ENCODE measurements at places on chromosomes 7 and 10. TPM values are rescaled to one million over a fixed set of nuclear protein-coding genes. Genes with fewer than 3 reads are reported as not detected.

DNA sequence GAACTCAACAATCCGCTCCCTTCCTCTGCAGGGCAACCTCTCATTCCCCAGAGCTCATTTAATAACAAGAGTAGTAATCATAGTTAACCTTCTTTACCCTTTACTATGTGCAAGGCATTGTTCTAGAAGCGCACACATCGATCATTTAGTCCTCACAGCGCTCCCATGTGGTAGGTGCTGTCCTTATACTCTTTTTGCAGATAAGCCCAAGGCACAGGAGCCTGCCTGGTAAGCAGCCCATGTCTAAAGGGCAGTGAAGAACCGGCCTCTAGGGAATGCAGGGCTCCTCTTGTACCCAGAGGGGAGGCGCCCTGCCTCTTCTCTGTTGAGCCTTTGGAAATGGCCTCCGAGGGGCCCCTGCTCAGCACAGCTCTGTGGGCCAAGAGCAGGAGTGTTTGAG lies 14.3 kb downstream of the CHST3 start:
- no peak overlapping the region for H3K4me3 ChIP-seq
- peak overlapping the region; percentile 77 for H3K27ac ChIP-seq
- H3K4me1 ChIP-seq = peaks cover 96% of the 10 kb centered on the region

DNA sequence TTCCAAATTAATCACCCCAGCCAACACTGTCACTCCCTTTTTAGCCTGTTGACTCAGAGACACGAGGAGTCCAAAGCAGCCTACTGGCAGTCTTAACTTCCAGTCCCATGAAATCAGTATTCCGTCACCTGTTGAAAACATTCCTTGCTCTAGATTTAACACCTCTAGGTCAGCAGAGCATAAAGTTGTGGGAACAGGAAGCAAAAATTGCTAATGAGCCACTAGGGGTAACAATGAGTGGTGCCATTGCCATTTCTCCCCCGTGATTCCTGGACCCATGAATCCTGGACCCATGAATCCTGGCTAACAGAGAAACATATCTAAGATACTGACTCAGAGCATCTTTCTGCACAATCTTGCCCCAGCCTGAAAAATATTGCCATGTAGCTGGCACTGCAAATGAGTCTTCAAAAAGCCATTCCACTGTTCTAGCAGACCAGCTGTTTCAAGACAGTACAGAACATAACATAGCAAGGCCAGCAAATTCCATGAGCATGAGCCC lies 252.7 kb upstream of the PTER start:
- no peak for DNase-seq
- H3K27ac ChIP-seq = no peak overlapping the region
- H3K4me1 ChIP-seq = no peaks in the 10 kb centered on the region
- H3K36me3 ChIP-seq = no peaks in the 10 kb centered on the region

- no peak for DNase-seq
- H3K4me1 ChIP-seq = no peaks in the 10 kb centered on the region
- no peak overlapping the region for H3K4me3 ChIP-seq
- no peak overlapping the region for H3K27ac ChIP-seq
- no peaks in the 10 kb centered on the region for H3K27me3 ChIP-seq
Measured at GRCh38 chr7:69631131-69631530, 32.9 kb downstream of the AUTS2 start.

GRCh38 chr7:130365511-130366441 lies 14.5 kb upstream of the CPA1 start:
- no peaks in the 10 kb centered on the region for H3K36me3 ChIP-seq
- H3K4me3 ChIP-seq = no peak overlapping the region
- H3K4me1 ChIP-seq = peaks cover 54% of the 10 kb centered on the region
- peak overlapping the region; percentile 67 for H3K27ac ChIP-seq

DNA sequence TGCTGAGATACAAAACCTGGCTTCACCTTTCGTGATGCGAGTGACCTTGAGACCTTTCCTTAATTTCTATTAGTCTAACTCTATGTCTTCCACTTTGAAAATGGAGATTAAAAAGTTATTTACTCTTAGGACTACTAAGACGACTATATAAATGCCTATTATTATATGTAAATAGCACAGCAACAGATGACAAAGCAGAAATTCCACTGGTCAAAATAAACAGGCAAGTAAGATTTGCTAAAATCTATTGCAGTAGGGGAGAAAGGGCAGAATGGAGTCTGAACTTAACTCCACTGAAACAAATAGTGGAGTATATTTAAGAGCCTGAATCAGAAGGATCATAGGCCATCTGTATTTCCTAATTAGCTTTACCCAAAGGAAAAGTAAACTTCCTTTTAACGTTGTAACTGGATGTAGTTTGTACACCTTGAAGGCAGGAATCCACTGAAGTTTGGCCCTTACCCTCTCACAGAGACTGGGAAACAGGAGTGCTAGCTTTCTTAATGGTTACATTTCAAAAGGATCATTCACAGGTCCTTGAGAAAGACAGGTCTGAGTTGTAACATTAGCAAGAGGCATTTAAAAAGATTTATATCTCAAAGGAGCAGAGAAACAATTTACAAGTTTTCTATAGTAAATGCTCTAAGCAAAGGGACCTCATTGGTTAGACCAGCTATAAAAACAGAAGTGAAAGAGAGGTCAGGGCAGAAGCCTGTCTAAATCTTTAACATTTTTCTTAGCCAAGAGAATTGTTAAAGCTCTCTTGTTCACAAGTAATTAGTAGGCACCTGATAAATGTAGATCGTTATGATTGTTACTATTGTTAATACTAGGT lies 332.5 kb downstream of the ZWINT start:
- H3K27ac ChIP-seq = no peak overlapping the region
- no peaks in the 10 kb centered on the region for H3K36me3 ChIP-seq
- H3K4me1 ChIP-seq = no peaks in the 10 kb centered on the region
- H3K4me3 ChIP-seq = no peak overlapping the region
- DNase-seq = no peak
- no peaks in the 10 kb centered on the region for H3K27me3 ChIP-seq

DNA sequence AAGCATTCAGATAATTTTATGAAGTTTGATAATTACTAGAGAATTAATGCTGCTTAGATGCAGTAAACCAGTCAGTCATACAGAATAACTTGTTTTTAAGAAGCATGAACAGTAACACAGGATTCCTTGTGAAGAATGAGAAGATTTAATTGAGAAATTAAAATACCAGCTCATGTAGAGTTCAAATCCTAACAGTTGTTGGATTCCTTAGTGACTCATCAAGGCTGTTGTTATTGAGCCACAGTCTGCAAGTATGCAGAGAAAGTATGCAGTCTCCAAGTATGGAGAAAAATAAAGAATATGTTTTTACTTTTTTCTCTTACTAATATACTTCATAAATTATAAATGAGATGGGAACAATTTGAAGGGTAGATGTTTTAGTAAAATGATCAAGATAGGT lies 30.2 kb upstream of the CYP26C1 start:
- no peak overlapping the region for H3K4me3 ChIP-seq
- H3K36me3 ChIP-seq = no peaks in the 10 kb centered on the region
- DNase-seq = no peak
- H3K4me1 ChIP-seq = no peaks in the 10 kb centered on the region

DNA sequence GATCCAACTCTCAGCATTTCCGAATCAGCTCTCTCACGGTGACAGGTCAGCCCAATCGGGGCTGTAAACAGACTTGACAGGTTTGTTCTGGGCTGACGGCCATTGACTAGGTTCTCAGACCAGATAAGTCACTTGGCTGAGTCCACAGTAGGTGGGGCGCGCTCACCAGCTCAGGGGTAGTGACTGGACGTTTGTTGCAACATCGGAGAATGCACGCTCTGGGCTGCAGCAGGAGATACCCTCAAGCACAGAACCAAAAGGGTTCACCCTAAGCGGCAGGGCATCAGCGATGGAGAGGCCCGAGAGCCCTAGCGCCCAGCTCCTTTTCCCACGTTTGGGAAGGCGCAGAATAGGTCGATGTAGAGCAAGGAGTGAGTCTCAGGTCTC lies 1.8 kb downstream of the KLLN start:
- peak overlapping the region; percentile 96 for H3K27ac ChIP-seq
- peak overlapping the region; percentile 81 for H3K4me3 ChIP-seq
- peak; percentile 90 for DNase-seq
- H3K4me1 ChIP-seq = peaks cover 16% of the 10 kb centered on the region

GRCh38 chr10:84837041-84837812 lies 508.8 kb downstream of the CCSER2 start:
- no peaks in the 10 kb centered on the region for H3K36me3 ChIP-seq
- no peaks in the 10 kb centered on the region for H3K4me1 ChIP-seq
- no peak overlapping the region for H3K27ac ChIP-seq
- no peak for DNase-seq
- H3K27me3 ChIP-seq = no peaks in the 10 kb centered on the region

DNA sequence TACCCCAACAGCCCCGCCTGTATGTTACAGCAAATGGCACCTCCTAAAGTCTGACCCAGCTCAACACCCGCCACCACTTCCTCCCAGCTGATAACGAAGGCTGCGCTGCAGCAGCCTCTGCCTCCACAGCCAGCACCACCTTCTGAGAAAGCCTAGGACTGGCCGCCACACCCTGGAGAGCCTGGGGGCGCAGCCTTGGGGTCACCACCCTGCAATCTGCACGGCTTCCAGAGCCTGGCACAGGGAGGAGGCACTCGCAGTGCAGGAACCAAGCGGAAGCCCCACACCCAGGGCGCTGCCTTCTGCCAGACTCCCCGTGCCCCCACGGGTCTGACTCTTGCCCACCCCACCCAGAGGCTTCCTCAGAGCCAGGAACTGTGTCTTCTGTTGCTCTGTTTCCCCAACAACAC lies 112.5 kb downstream of the MAD1L1 start:
- H3K4me3 ChIP-seq = no peak overlapping the region
- H3K27me3 ChIP-seq = no peaks in the 10 kb centered on the region
- no peaks in the 10 kb centered on the region for H3K36me3 ChIP-seq
- no peak for DNase-seq

DNA sequence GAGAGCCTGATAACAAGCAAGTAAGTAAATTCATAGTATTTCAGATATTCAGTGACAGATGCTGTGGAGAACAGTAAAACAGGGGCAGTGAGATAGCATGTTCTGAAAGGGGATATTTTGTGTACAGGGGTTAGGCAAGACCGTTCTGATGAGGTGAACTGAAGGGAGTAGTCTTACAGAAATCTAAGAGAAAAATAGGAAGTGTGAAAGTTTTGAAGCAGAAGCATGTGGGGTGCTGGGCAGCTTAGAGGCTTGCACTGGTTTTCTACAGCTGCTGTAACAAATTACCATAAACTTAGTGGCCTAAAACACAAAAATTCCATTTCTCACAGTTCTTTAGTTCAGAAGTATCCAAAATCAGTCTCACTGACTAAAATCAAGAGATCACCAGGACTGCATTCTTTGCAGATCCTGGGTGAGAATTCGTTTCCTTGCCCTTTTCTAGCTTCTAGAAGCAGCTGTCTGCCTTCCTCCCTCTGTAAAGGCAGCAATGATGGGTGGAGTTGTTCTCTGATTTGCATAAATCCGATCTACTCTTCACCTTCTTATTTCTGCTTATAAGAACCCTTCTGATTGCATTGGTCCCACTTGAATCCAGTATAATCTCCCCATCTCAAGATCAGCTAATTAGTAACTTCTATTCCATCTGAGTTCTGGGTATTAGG lies 7.5 kb upstream of the KLF14 start:
- H3K36me3 ChIP-seq = no peaks in the 10 kb centered on the region
- H3K27me3 ChIP-seq = no peaks in the 10 kb centered on the region
- no peak overlapping the region for H3K27ac ChIP-seq
- no peak for DNase-seq

DNA sequence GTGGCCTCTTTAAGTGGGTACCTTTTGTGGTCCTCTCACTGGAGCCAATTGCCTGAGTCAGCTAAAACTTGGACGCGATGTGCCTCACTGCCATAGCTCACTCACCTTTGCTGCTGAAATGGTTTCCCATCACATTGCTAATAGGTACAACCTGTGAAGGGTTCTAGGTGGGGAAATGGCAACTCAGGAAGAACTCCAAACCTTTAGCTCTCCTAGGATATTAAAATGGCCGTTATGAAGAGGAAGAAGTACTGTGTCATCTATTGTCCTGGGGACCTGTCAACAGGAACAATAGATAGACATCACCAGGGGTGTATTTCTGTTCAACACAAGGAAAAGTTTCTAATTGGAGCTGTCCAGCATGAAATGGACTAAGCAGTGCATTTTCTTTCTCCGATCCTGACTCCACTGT lies 1.2 kb upstream of the ZNF655 start:
- H3K4me1 ChIP-seq = peaks cover 26% of the 10 kb centered on the region
- H3K27ac ChIP-seq = peak overlapping the region; percentile 97
- no peak for DNase-seq
- no peak overlapping the region for H3K4me3 ChIP-seq

Gene NUTM2E
- not detected for total RNA-seq

Gene KLF14
- total RNA-seq = 1.6 TPM

Gene TEX36
- not detected for total RNA-seq

Data from body of pancreas (tissue), 4 donors.